ENCODE measurements at places on chromosomes 1 and 21. TPM values are rescaled to one million over a fixed set of nuclear protein-coding genes. Genes with fewer than 3 reads are reported as not detected.

The LAMB3 gene
- 11.1 TPM for total RNA-seq

The BCL2L15 gene
- 0.49 TPM for total RNA-seq

The LCE3B gene
- total RNA-seq, result not detected

The SLC35F3 gene
- 6.5 TPM for total RNA-seq

The S100A3 gene
- 1.0 TPM for total RNA-seq

The S100A5 gene
- not detected for total RNA-seq

The AADACL4 gene
- total RNA-seq, result not detected

The LINGO4 gene
- total RNA-seq, result not detected

Measured in camera-type eye (tissue), 1 donor.